ENCODE measurements at places on chromosomes 1 and 21.

DNA sequence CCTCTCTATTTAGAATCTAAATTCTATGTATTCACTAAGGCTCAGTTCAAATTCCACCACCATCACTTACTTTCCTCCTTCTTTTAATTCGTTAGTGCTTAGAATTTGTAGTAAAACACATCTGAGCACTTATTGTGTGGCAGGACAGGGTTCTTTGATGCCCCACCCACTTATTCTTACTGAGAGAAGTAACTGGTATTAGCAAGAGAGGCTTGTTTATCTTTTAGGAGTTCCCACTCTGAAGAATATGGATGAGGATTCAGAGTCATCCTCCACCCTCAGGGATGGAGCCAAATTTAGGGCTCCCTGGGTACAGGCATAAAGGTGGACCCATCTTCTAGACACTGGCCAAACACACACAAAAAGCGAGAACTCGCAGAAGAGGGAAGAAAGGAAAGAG, 11.5 kb upstream of the TAF1A start:
- no peak for DNase-seq

DNA sequence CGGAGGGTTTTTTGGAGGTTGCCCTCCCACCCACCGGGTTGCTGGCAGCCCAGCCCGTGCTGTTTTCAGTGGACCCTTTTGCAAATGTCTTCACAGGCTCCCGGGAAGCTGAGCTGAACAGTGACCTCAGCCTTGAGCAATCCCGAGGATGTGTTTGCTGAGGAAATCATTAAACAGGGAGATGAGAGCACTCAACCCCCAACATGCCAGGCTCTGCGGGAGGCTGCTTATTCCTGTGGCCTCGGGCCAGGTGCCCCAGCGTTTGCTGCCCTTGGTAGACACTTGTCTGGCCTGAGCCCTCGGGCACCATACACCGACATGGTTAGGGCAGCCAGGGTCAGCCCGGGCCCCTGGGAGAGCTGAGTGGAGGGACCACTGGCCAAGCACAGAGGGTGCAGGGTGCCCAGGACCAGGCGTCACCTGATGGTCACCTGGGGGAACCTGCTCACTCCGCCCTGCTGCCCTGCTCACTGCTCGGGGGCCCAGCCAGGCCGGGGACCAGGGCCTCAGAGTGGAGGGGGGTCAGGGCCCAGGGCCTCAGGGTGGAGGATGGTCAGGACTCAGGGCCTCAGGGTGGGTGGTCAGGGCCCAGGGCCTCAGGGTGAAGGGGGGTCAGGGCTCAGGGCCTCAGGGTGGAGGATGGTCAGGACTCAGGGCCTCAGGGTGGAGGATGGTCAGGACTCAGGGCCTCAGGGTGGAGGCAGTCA, 42.5 kb upstream of the POFUT2 start:
- no peak for DNase-seq

DNA sequence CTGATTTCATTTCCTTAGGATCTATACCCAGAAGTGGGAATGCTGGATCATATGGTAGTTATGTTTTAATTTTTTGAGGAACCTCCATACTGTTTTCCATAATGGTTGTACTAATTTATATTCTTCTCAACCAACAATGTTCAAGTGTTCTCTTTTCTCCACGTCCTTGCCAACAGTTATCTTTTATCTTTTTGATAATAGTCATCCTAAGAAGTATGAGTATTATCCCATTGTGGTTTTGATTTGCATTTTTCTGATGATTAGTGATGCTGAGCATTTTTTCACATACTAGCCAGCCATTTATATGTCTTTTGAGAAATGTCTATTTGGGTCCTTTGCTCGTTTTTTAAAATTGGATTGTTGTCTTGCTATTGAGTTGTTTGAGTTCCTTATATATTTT, 38.5 kb downstream of the ABCD3 start:
- no peak for DNase-seq

DNA sequence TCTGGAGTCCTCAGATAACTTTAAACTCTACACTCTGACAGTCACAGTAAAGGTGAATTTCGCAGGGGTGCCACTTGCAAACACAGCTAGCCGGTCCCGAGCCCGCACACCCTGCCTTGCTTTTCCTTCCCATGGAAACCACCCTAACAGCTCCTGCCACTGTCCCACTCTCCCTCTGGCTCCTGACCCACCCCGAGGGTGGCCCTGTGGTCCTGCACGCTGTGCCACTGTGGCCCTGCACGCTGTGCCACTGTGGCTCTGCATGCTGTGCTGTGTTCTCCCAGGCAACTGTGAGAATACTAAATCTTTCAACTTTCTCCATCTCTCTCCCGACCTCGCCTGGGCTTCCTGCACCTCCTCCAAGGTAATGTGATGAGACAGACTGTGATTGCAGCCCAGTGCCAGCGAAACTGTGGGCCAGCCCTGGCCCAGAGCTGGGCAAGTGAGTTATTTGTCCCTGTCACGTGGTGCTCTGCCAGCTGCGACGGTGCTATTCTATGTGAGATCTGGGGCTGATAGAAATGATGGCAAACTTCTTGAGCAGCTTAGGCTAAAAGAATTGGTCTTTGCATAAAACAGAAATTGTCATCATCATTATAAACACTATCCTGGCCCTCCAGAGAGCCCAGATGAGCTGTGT, 63.4 kb upstream of the TARBP1 start:
- no peak for DNase-seq

DNA sequence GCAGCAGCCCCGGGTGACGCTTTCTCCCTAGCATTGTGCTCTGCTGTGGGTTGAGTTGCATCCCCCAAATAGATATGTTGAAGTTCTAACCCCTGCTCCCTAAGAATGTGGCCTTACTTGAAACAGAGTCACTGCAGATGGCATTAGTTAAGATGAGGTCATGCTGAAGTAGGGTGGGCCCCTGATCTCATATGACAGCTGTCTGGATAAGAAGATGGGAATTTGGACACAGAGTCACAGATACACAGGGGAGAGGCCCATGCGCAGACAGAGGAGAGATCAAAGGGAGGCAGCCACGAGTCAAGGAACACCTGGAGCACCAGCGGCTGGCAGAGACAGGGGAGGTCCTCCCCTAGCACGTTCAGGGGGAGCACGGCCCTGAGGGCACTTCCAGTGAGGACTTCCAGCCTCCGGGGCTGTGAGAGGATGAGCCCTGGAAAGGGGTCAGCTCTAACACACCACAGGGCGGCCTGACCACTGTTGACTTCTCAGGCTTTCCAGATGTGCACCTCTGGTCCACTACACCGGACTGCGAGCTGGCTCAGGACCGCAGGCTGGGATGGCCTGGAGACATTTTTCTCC, 46.4 kb downstream of the ABCG1 start:
- no peak for DNase-seq

DNA sequence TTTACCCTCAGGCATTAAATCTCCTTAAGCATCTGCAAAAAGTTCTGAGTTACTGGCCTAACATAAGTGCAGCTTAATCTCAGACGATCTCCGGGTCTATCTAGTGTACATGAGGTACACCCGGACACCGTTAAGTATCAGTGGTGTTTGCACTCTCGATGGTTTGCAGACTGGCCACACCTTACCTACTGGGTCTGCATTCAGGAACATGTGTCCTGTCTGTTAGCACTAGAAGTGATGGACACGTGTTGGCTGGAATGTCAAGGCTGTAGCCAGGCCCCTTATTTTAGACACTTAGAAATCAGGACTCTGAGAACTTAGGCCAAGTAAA, 783 bp upstream of the AGL start:
- DNase-seq: no peak

DNA sequence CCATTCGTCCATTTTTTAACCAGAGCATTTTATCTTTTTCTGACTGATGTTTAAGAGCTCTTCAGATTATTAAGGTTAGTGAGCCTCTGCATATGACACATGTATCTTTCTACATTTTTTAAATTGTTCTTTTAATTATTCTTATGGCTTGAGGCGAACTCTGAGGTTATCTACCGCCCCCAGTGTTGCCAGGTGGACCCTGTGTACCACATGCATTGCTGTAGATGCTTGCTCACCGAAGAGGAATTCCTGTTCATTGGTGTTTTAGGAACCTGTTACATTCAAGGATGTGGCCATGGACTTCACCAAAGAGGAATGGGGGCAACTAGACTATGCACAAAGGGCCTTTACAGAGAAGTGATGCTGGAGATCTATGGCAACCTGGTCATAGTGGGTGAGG, 31.8 kb downstream of the ZNF684 start:
- DNase-seq: no peak

- peak; percentile 42 for DNase-seq
Measured at GRCh38 chr1:93061895-93062792, 16.9 kb upstream of the MTF2 start.

- no peak for DNase-seq
Measured at GRCh38 chr1:162716123-162716522, 74.4 kb upstream of the HSD17B7 start.

- no peak for DNase-seq
Measured at GRCh38 chr1:229887043-229887822, 179.8 kb upstream of the GALNT2 start.

- no peak for DNase-seq
Measured at GRCh38 chr1:107379826-107380225, 239.0 kb downstream of the NTNG1 start.

- DNase-seq: peak; percentile 3
Measured at GRCh38 chr1:177227978-177228692, 57.4 kb downstream of the BRINP2 start.

GRCh38 chr1:117695796-117696490, 90.1 kb downstream of the TENT5C start:
- no peak for DNase-seq

- DNase-seq: no peak
Measured at GRCh38 chr21:45888386-45889009, 93.1 kb upstream of the COL6A1 start.

DNA sequence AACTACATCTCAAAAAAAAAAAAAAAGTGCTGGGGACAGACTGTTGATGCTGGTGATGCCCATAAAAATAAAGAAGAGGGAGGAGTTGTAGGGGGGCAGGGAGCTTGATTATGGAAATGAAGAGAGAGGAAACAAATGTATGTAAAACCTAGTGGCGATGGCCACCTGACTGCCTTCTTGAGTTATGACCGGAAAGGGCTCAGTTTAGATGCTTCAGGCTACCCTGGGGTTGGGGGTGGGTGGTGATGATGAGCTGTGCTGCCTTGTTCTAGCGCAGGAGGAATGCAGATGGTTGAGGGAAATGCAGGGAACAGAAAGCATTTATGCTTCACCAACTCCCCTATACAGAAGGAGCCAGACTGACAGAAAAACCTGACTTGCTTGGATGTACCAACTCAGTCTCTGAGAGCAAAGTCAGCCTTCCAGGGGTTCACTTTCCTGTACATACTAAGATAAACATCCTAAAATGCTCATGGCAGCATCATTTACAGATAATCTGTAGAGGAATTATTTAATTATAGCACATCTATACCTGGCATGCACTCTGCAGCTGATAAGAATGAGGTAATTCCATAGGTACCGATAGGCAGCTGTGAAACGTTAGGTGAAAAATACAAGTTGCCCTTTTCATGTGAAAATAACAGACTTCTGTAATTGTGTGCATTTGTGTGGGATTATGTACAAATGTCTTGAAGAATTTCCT, 8.0 kb upstream of the BCAR3 start:
- DNase-seq: no peak

GRCh38 chr1:181216591-181216994, 128.1 kb downstream of the IER5 start:
- DNase-seq: no peak

- no peak for DNase-seq
Measured at GRCh38 chr1:18666317-18666920, 35.8 kb downstream of the PAX7 start.

GRCh38 chr21:25638660-25639550, at the start of gene JAM2:
TSS of gene JAM2 (plus strand) at chr21:25639258. CDS start at chr21:25639822, 564 bp downstream.
- peak; percentile 26 for DNase-seq

DNA sequence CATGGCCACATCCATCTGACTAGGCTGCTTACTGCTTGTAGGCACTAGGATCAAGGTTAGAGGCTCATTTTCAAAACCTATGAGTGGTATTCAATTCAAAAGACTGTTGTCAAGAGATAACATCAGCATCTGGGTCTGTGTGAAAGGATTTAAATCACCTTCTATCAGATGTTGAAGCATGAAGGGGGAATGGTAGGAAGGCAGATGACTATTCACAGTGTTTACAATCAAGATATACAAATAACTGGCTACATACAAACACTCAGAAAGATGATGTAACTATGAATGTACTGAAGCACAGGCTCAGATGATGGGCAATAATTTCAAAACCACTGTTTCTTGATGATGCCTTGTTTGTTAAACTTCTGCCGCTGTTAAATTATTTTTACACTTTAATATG, 249.2 kb downstream of the SLC45A1 start:
- DNase-seq: no peak

DNA sequence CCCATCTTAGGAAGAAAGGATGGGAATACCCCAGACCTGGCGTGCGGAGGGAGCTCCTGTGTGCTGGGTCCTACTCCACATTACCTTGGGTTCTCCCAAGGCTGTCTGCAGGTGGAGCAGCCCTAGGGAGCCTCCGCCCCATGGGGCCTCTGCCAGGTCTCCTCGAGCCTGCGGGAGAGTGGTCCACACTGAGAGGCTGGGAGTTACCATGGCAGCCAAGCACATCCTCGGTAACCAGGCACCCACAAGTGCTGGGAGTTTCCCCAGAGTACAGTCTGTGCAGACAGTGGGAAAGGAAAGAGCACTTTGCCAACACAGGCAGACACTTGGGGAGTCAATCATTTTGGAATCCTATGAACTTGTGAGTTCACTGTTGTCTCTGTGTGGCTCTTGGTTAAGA, 249.4 kb downstream of the DYRK1A start:
- peak; percentile 31 for DNase-seq

- DNase-seq: no peak
Measured at GRCh38 chr1:240199758-240200645, 108.3 kb downstream of the FMN2 start.

- no peak for DNase-seq
Measured at GRCh38 chr1:235917267-235917811, 50.6 kb upstream of the LYST start.

GRCh38 chr1:9388335-9389180, 95.9 kb downstream of the SPSB1 start:
- no peak for DNase-seq

DNA sequence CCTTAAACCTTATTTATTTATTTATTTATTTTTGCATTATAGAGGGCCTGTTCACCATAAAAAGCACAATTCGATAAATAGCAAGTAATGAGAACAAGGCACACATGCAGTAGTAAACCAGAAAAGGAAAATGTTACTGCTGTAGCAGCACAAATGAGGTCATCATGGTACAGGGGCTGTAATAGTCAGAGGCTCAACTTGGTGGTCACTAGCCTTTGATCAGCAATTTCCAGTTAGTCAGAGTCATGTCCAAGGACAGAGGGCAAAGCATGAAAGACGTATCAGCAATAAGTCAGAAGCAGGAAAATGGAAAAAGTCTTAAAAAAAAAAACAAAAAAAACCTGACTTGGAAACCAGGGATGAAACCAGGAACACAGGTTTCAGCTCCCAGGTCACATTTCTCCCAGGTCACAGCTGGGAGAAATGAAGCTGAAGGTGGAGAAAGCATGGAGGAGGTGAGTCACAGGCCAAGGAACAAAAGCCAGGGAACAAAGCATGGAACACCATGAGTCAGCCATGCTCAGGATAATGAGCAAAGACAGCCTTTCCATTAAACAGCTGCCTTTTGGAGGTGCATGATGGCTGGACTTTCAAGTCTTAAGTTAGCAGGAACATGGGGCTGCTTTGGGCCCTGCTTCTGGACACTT, 556.3 kb downstream of the LTN1 start:
- DNase-seq: no peak

GRCh38 chr1:12039164-12039525, 19.8 kb downstream of the MIIP start:
- no peak for DNase-seq
